ENCODE measurements at places on chromosomes 4 and X.

- DNase-seq = no peak
Observed at GRCh38 chr4:26455571-26455970, 34.7 kb downstream of the CCKAR start.

- peak; percentile 91 for DNase-seq
Observed at GRCh38 chrX:150688911-150689451, 4.2 kb upstream of the MTMR1 start.

DNA sequence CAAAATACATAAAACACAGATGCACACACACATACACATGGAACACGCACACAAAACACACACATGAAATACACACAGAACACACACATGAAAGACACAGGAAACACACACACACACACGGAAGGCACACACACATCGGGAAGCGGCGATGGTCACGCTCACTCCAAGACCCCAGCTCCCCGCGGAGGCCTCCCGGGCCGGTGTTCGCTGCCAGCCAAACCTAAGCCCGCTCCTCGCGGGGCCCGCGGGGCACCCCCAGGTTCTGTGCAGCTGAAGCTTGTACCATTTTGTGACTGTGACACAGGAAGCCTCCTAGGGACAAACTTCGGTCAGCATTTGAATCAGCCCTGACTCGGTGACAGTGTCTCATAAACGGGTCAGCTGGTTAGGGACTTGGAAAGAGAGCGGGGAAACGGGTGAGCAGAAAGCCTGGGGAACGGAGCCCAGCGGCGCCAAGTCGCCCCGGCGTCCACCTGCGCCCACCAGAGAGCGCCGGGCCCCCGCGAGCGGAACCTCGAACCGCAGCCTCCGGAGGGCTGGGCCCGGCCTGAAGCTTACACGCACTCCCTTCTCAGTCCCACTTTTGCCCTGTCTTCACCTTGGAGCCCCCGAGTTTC lies 32.1 kb downstream of the F11 start:
- no peak for DNase-seq

DNA sequence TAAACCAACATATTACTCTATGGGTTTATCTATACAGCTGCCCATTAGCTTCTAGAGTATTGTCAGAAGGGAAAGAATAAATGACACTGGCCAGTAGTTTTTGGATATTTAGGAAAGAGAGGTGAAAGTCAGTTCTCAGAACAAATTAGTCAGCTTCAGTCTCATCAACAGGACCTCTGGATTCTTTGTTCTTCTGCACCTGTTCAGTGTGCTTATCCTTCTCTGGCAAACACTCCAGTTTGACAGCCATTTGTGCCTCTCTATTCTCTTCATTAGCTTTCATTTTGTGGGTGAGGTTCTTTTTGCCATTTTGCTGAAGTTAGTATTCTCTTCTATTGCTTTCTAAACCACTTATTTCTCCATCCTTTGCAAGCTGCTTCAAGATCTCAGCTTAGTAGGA lies 107.0 kb downstream of the PCDH18 start:
- DNase-seq = no peak

DNA sequence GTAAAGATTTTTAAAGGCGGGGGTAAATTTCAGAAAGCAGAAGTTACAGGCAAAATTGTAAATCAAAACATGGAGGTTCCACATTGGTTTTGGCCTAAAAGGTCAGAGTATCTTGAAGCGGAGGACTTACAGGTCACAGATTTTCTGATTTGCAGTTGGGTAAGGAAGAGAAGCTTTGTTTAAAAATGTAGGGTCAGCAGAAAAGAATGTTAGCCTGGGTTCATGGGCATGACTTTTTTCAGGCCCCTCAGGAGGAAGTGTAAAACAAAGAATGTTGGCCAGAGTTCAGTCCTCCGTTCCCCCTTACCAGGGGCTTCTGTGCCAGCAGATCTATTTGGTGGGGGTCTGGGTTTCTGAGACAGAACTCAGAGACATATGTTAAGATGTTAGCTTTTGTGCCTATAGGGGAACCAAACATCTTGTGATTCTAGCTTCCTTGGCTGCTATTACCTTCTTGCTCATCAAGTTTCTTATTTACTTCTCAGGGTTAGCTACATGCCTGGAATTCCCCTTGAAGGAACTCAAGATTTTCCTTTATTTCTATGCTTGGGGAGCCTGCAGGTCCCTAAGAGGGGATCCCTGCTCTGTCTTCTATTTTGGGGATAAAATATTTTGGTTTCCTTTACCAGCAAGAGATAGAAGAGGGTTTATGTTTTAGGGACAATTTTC lies 160.3 kb downstream of the ANK2 start:
- DNase-seq = no peak

DNA sequence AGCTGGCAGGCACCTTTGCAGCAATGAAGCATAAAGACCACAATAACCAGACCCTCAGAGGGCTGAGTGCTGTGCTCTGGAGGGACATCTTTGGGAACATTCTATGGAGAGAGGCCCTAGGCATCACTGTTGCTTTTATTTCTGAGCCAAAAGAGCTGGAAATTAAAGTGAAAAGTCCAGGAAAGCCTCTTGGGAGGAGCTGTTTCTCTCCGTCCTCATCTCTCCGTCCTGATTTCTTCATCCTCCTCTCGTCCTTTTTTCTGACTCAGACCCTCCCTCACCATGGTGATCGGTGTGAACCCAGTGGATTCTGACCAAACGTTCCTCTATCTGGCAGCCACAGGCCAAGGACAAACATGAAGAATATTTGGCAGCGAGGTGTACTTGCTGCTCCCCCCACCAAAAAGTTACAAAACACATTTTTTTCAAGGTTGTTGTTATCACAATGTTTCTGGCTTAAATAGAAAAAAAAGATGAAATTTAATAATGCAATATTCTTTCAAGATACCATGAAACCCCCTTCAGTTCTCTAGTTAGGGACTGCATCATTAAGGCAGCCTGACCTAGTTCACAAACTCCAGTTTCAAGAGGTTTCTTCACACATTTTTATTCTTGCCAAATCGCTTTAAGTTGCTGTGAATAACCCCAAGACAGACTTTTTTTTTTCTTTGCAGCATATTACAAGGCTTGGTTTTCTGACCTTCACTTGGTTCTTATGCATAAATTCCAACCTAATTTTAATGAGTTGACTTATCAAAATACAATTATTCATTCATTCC lies 80.2 kb downstream of the SCD5 start:
- no peak for DNase-seq

DNA sequence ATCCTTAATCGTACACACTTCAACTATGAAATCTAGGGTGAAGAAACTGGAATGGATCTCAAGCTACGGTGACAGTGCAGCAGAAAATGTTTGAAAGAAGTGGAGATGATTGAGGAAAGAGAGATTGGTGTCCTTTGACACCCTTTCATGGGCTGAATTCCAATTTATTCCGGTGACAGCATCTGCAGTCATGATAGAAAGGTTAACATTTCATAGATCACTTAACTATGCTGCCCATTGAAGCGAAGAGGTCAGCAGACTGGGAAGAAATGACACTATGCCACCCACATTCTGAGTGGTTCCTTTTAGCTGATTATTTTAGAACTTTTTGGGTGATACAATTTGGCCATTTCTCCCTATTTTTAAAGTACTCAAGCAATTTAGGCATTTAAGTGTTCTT lies 82.3 kb downstream of the DNAAF6 start:
- DNase-seq = no peak

DNA sequence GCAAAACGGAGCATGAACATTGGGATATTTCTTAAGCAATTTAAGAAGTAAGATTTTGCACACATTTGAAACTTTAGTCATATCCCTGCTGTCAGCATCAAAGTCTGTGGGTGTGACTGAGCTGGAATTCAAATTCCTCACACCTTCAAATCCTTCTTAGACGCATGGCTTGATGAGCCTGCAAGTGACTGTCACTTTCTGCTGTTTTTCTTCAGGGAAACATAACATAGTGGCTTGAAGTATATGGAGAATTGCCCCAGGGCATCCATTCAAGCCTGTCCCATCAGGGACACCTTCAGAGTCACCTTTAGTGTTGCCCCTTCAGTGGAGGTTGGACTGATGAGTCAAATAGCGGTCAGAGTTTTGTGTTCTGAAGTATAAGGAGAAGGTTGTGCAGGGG lies 17.4 kb downstream of the FHDC1 start:
- DNase-seq = no peak

GRCh38 chrX:53093177-53093655 lies 726 bp upstream of the KANTR start:
- peak; percentile 73 for DNase-seq

DNA sequence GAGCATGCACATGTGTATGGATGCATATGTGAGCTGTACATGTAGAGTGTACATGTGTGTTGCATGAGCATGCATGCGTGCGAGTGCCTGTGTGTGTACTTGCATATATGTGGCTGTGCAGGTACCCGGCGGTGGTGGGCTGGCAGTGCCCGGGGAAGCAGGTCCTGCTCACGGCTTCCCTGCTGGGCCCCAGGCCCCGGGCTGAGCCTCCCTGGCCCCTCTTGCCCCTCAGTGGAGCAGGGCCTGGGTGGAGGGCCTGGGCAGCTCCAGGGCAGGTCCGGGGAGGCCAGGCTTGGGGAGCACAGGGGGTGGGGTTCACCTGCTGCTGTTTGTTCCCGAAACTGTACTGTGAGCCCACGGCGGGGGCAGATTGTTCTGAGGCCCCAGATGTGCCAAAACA lies 9.4 kb downstream of the NAT8L start:
- DNase-seq = no peak

GRCh38 chr4:153233761-153234371 lies 29.6 kb downstream of the TRIM2 start:
- no peak for DNase-seq

- no peak for DNase-seq
Observed at GRCh38 chr4:17398805-17399204, 113.1 kb downstream of the QDPR start.

GRCh38 chr4:52638717-52639116 lies 20.4 kb downstream of the USP46 start:
- DNase-seq = no peak

DNA sequence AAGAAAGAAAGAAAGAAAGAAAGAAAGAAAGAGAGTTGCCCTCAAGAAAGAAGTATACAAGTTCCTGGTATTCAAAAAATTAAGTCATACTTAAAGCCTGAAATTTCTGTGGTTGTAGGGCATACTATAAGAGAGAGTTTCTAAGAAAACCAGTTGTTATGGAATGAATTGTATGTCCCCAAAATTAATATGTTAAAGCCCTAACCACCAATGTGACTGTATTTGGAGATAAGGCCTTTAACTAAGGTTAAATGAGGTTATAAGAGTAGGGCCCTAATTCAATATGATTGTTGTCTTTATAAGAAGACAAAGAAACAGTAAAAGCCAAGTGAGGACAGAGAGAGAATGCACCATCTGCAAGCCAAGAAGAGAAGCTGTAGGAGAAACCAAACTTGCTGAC lies 521.1 kb downstream of the CCSER1 start:
- DNase-seq = no peak

DNA sequence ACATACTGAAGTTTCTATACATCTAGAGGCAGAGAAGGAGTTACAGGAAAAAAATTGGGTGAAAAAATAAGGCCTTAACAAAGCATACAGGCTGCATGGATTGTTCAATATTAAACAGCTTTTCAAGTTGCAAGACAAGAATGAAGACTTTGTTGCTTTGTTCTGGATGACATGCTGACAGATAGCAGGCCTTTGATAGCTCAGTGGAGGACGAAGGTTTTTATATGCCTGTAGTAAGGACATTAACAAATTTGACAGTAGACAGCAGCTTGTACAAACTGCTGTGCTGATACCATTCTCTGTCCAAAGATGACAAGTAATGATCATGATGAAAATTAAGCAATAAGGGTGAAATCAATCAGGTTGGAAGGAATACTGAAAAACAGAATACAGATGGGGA lies 309.9 kb downstream of the NKX6-1 start:
- no peak for DNase-seq

DNA sequence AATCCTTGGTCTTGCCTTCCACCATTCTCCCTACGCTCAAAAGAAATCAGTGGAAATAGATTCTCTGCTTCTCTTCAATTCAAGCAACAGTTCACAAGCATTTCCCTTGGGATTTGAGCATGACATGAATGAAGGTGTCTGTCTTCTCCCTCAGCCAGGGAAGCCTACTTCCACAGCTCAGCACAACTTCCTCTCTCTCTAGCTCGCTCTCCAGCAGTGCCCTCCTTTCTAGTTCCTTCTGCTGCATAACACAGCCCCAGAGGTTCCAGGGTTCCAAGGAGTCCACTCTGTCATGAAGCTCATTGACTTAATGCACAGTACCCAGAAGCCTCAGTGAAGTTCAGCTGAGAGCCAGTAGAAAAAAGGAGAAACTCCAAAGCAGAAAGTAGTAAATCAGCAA lies 81.3 kb downstream of the PLS3 start:
- no peak for DNase-seq

DNA sequence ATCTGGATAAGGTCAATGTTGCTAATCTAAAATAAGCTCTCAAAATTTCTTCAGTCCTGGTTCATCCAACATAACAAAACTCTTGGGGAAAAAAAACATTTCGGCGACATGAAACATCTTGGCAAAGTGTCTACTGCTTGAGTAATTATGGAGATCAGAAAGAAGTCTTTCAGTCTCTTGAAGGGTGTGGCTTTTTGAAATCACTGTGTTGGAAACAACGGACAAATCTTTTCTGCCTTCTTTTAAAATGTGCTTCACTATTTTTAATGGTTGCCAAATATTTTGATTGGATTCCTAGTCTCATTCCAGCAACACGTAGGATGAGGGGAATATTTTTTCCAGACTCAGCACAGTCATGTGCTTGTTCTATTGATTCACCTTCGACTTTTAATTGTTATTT lies 138.6 kb downstream of the KLHL8 start:
- DNase-seq = no peak

- peak; percentile 63 for DNase-seq
Observed at GRCh38 chrX:109839694-109840567, 106.9 kb upstream of the ACSL4 start.

DNA sequence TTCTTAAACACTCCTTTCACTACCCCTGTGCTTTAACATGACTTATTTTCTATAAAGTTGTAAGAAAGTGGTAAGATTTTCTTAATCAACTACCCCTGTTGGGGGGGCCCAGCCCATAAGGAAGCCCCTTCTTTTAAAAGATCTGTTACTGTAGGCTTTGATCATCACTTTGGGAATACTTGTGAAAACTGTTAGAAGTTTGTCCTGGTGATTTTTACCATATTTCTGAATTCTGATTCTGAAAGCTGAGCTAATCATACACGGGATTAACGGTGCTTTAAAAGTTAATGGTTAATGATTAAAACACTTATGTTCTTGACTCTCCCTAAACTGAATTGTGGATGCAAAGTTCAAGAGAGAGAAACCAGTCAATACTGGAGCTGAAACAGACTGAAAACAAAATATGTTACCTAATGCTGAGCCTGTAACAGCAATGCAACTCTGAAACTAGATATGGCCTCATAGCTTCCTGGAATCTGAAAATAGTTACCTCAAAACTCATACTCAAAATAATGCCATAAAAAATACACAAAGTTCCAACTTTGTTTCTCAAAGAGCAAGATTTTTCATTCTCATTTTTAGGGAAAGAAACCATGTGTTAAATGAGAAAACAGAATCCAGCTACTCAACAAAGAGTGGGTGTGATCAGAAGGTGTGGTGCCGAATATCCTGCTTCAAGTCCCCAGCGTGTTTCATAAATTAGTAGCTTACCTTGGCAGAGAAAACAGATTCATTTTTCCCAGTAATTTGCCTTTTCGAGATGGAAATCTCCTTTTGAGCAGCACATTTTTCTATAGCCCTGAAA lies 31.6 kb downstream of the ADH7 start:
- no peak for DNase-seq

GRCh38 chrX:150690126-150690525 lies 3.1 kb upstream of the MTMR1 start:
- DNase-seq = peak; percentile 92

- no peak for DNase-seq
Observed at GRCh38 chrX:151174581-151175282, 1.7 kb upstream of the GPR50 start.

GRCh38 chr4:162104459-162105124 lies 59.2 kb downstream of the FSTL5 start:
- DNase-seq = no peak
